ENCODE measurements at places on chromosomes 1 and 21. TPM values are rescaled to one million over a fixed set of nuclear protein-coding genes. Genes with fewer than 3 reads are reported as not detected.

DNA sequence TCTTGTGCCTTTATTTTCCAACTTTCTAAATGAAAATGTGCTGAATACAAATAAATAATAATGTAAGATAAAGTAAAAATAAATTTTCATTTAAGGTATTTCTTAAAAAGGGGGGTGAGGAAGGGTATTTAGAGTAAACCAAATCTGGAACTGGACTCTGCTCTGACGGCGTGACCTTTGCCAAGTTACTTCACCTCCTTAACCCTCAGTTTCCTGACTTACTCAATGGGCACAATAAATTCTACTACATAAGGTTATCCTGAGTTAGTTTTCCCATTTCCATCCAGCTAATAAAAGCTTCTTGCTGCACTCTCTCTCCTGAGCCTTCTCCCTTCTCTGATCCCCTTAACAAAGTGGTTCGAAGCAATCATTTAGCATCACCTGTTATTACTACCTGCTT, 93.9 kb downstream of the NID1 start:
- no peak for DNase-seq

Gene AMY1C
- not detected for total RNA-seq

Gene F3
- 44.8 TPM for total RNA-seq

DNA sequence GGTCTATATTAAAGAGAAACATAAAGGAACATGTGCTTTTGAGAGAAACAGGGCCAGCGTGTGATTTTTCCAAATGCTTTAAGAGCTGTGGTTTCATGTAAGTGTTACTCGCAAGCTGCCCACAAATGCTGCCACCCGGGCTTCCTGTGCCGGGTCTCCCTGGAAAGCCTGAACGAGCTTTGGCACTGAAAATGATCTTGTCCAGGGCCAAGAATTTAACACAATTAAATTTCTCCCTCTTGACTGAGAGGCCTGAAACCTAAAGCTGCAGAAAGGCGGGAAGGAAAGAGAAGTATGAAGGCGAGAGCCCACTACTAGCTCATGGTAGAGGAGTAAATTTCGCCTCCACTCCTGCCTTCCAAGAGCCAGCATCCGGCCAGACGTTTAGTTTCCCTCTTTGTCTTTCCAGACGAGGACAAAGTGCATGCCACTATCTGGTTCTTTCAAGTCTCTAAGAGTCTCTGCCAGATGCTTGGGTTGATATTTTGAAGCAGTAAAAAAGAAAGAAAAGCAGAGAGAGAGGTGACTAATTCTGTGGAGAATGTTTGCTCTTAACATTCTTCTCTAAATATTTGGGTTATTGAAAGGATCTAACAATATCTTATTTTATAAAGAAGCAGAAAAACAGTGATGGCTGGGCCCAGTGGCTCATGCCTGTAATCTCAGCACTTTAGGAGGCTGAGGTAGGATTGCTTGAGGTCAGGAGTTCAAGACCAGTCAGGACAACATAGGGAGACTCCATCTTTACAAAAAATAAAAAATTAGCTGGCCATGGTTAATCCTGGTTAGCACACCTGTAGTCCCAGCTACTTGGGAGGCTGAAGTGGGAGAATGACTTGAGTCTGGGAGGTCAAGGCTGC, 100.0 kb upstream of the HNRNPU start:
- DNase-seq, result peak; percentile 71

DNA sequence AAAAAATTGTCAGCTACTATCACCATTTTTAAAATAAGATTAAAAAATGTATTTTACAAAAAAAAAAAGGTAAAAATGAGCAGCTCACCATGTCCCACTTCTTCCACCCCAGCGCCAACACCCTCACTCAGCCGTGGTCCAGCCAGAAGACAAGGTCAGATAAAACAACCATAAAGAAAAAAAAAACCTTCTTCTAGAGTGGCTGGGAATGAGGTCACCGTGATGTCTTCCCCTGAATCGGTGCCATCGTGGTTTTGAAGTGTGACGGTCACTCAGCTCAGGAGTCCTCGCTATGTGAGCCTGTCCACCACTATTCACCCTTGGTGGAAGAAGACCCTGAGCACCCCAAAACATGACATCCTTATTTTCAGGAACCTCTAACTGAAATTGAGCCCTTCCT, 38.1 kb downstream of the B3GALT5 start:
- DNase-seq, result no peak

- DNase-seq, result no peak
Observed at GRCh38 chr1:86757272-86757984, 53.1 kb downstream of the SH3GLB1 start.

DNA sequence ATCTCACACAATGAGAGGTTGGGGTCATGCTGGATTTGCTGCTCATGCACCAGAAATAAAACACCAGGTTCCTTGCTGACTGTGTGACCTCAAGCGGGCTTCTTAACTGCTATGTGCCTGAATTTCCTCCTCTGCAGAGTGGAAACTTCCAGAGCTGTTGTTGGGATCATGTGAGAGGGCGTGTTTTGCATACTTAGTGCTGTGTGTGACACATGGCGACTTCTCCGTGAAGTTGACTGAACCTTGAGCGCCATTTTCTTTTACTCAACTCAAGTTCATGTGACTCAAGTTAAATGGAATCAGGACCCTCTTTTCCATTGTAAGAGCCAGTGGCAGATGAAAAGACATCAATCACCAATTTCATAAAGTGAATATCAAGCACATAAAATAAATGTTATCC, 224.0 kb downstream of the KIF26B start:
- DNase-seq, result no peak

Gene CCDC30
- total RNA-seq, result 1.5 TPM

GRCh38 chr1:90836345-90836679, 119.2 kb upstream of the BARHL2 start:
- DNase-seq, result no peak

Gene CASQ1
- total RNA-seq, result not detected

Gene HLX
- total RNA-seq, result 6.2 TPM

DNA sequence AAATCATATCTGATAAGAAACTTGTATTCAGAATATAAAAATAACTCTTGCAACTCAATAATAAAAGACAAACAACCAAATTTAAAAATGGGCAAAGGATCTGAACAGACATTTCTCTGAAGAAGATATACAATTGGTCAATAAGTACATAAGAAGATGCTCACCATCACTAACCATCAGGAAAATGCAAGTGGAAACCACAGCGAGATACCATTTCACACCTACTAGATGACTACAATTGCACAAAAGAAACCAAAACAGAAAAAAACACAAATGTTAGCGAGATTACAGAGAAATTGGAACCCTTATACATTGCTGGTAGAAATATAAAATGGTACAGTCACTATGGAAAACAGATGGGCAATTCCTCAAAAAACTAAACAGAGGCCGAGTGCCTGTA, 11.5 kb upstream of the ZNF683 start:
- no peak for DNase-seq

DNA sequence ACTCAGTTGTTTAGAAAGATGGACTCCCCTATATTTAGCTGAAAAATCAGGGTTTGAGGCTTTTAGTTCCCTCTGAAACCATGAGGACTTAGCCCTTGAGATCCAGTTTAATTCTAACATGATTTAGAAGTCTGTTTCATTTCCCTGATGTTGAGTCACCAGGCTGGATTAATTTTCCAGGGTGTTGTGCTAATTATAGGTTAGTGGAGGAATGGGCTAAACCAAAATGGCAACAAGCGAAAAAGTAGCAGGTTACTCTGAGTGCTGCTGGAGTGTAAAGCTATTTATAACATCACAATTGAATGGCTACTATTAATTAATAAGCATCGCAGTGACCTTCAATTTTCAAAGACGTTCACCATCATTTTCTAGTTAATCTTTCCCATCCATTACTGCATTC, 15.5 kb upstream of the USP24 start:
- DNase-seq, result no peak

Gene KDF1
- total RNA-seq, result 23.2 TPM

Gene PBX1
- 27.2 TPM for total RNA-seq

DNA sequence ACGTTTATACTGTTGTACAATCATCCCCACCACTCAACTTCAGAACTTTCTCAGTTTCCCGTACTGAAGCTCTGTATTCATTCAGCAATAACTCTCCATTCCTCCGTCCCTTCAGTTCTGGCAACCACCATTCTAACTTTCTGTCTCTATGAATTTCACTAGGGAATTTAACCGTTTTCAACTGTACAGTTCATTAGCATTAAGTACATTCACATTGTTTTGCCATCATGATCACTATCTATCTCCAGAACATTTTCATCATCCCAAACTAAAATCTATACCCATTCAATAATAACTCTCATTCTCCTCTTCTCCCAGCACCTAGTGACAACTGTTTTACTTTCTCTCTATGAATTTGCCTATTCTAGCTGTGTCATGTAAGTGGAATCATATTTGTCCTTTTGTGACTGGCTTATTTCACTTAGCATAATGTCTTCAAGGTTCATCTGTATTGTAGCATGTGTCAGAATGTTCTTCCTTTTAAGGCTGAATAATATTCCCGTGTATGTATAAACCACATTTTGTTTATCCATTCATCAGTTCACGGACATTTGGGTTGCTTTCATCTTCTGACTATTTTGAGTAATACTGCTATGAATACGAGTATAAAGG, 75.0 kb downstream of the CEP350 start:
- no peak for DNase-seq

DNA sequence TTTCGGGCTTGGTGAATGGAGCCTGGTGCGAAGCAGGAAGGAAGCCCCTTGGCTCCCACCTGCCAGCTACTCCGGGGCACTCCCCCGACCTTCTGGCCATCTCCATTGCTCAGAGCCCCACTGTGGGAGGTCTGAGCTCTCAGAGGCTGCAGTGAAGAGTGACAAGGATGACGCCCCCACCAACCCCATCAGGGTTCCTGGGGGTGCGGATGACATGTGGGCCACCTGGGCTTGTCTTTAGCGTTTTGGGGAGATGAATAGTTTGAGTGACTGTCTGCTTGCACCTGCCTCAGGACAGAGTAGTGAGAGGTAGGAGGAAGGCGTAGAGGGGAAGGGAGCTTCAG, 43.2 kb upstream of the LBR start:
- no peak for DNase-seq

DNA sequence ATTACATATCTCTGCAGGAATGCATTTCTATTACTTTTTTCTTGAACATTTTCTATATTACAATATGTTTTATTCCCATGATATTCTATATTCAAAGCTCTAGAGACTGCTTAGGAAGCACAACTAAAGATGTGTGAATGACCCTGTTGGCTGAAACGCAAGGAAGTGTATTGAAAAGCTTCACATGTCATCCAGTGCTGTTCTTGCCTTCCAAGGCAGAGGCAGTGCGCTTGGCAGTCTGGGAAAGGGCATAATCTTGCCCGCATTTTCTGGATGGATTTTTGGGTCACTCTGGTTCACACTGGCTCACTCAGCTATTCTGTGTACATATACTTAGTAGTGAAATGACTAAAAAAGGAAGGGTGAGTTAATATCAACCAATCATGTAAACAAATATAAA, 262.4 kb downstream of the PTPRC start:
- no peak for DNase-seq

GRCh38 chr1:32028746-32029145, 15.1 kb downstream of the KHDRBS1 start:
- no peak for DNase-seq

- DNase-seq, result no peak
Observed at GRCh38 chr1:20426923-20427322, 59.1 kb downstream of the CAMK2N1 start.

GRCh38 chr1:110337704-110338308, 1.4 kb upstream of the RBM15 start:
- DNase-seq, result peak; percentile 67

Gene CHRNB2
- 0.07 TPM for total RNA-seq

- DNase-seq, result peak; percentile 44
Observed at GRCh38 chr1:59199719-59200376, 97.0 kb upstream of the FGGY start.

GRCh38 chr1:169041366-169041765, 65.1 kb upstream of the ATP1B1 start:
- DNase-seq, result no peak
